Hypothalamus (tissue), 51 donors: ENCODE measurements at places on chromosomes 5 and 9.

DNA sequence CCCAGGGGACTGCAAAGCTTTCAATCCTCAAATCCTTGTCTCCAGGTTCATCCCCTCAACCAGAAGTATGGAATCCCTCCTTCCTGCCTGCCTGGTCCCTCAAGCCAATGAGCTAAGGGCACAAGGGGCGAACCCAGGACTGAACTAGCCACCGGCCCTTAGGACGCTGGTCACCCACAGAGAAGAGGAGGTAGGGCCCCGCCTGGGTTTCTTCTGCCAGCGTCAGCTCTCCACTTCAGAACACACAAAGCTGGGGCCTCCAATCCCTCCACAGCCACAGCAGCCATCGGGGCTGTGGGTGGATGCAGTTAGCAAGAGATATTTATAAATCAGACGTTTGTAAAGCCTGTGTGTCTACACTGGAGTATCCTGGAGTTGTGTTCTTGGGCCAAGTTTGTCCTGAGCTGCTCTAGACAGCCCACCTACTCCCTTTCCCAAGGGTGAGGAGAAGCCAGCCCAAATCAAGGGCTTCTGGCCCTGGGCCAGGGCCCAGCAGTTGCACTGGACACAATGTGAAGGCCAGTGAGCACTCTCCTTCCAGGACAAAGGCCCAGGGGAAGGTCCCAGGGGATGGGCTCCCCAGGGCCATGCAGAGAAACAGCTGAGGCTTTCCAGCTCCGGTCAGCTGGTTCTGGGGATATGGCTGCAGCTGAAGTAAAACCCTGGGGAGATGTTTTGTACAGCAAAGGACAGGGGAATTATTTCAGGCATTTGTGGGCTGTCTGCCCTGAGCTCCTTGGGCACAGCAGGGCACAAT is 18.9 kb downstream of the AMBP start:
- DNase-seq, result no peak

GRCh38 chr5:158079097-158079496 is 220.2 kb upstream of the CLINT1 start:
- no peak for DNase-seq

GRCh38 chr9:114371973-114372917 is 15.5 kb downstream of the AKNA start:
- no peak for DNase-seq

DNA sequence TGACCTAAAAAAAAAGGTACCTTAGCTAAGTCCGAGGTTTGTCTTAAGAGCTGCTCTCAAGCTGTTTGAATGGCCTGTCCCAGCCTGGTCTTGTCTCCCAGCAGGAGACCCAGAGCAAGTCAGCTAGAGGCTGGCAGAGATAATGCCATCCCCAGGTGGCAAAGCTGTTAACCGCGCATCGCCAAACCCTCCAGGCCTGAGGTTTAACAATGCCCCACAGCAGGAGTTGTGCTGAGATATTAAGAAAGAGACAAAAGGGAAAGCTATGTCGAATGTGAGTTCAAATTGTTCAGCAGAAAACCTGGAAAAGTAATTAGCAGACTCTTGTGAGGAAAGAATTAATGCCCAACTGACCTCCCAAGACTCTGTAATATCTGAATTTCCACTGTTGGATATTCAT is 187.1 kb downstream of the FSTL4 start:
- no peak for DNase-seq

GRCh38 chr5:159786901-159787691 is 129.2 kb upstream of the ADRA1B start:
- no peak for DNase-seq

GRCh38 chr9:92745881-92746280 is 18.8 kb downstream of the BICD2 start:
- DNase-seq, result no peak

- no peak for DNase-seq
These were observed at the start of gene PCDHB11 for GRCh38 chr5:141199359-141200235. Gene PCDHB11 (plus strand): TSS chr5:141199627. CDS start chr5:141199775, 148 bp downstream.

GRCh38 chr5:76402886-76403765 is at the start of gene IQGAP2:
Gene IQGAP2 (plus strand): TSS chr5:76403285. CDS start chr5:76403546, 261 bp downstream.
- DNase-seq, result peak; percentile 29

GRCh38 chr9:133142684-133143622 is 20.8 kb downstream of the GBGT1 start:
- no peak for DNase-seq

DNA sequence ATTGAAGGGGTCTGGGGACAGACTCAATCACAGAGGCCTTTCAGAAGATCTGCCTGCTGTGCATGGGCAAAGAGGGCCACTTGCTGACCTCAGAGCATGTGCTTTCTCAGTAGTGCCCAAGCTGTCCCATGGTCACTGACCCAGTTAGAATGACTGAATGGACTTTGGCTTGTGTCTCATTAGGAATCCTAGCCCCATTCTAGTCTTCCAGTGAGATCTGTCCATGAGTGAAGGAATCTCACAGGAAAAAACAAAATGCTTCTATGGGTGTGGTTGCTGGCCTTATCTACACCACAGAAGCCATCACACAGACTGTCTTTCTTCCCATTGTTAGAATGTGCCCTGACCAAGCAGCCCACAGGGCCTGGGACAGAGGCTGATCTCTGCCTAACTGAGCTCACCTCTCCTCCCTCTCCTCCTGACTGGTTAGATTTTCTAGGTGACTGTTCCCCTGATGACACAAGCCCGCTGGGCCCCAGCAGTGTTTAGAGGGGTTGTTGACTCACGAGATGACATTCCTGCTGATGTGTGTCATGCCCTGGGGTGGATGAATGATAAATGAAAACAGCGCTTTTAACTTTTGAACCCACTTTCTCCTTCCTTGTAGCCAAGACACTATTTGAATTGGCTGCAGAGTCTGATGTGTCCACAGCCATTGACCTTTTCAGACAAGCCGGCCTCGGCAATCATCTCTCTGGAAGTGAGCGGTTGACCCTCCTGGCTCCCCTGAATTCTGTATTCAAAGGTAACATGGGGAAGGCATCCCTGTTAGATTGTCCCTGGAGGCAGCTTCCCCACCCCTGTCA is 24.8 kb downstream of the TGFBI start:
- no peak for DNase-seq

GRCh38 chr9:136762915-136763648 is 1.2 kb downstream of the LCN15 start:
- no peak for DNase-seq

DNA sequence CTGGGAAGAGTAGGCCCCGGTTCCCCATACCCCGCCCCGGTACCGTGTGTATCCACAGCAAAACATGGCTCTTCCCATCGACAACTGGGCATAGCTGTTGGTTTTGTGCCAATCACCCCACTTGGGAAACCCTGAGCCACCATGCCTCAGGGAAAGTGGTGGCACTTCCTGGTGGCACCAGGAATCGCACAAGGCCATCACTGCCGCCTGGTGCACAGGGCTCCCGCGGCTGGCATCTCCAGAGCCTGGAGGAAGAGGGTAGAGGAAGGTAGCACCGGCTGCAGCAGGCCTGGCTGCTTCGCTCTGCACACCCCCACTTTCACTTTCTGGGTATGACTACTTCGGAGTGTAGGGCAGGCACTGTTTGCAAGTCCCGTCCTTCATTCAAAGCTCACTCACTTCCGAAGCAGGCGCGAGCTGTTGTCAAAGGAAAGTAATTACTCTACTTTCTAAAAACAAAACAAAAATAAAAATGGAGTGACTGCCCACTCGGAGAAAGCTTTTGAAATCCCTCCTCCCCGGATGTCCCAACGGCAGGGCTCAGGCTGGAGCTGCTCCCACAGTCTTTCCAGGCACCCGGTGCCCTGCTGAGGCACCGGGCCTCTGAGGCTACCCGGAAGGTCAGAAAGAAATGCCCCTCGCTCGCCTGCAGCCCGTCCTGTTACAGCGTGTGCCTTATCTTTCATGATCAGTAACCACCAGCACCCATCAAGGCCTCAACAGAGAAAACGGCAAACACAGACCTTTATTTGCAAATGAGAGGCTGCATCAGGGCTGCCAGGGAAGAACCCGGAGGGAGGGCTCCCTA is 2.0 kb downstream of the BRD3 start:
- DNase-seq, result no peak

- no peak for DNase-seq
These were observed 6.2 kb upstream of the LIFR start for GRCh38 chr5:38562444-38563210.

DNA sequence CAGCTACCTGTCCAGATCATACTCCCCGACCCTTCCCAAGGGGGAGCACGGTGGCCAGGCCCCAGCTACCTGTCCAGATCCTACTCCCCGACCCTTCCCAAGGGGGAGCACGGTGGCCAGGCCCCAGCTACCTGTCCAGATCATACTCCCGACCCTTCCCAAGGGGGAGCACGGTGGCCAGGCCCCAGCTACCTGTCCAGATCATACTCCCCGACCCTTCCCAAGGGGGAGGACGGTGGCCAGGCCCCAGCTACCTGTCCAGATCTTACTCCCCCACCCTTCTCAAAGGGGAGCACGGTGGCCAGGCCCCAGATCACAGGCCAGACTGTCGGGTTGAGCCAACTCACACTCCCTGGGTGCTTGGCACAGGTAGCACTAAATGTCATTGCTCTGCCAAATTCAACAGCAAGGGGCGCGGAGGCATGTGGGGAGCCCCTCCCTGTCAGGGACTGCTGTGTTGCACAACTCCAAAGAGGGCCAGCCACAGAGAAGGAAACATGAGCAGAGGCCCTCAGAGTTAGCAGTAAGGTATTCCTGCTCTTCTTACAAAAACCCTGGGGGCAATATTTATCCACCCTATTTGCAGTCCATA is 136.9 kb downstream of the OLFM1 start:
- DNase-seq, result no peak

- DNase-seq, result no peak
These were observed 84.0 kb upstream of the NEURL1B start for GRCh38 chr5:172556971-172557461.

- DNase-seq, result no peak
These were observed 191.2 kb downstream of the PIK3R1 start for GRCh38 chr5:68406767-68407241.
